ENCODE measurements at places on chromosomes 12 and 14.

GRCh38 chr14:104151566-104152245 lies 13.3 kb downstream of the KIF26A start:
- DNase-seq: no peak

- DNase-seq: peak; percentile 29
These were observed 34.1 kb downstream of the AP5M1 start for GRCh38 chr14:57302883-57303282.

GRCh38 chr12:50282721-50283228 lies 545 bp downstream of the LIMA1 start:
- DNase-seq: peak; percentile 39

DNA sequence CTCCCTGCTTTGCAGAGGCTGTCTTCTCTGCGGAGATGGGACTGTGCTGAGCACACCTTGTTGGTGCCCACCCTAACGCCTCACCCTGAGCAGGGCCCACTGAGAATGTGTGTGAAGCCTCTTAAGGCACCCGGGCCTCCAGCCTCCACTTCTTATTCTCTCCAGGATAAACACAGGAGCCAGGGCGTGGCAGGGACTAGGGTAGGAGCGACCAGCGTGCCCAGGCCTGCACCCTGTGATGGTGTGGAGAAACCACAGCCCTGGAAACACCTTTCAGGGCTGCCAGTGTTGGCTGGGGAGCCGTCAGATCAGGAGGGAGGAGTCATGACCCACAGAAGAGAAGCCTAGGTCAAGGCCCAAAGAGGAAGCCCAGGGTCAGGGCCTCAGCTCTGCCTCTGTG lies 41.3 kb downstream of the VDR start:
- DNase-seq: no peak

DNA sequence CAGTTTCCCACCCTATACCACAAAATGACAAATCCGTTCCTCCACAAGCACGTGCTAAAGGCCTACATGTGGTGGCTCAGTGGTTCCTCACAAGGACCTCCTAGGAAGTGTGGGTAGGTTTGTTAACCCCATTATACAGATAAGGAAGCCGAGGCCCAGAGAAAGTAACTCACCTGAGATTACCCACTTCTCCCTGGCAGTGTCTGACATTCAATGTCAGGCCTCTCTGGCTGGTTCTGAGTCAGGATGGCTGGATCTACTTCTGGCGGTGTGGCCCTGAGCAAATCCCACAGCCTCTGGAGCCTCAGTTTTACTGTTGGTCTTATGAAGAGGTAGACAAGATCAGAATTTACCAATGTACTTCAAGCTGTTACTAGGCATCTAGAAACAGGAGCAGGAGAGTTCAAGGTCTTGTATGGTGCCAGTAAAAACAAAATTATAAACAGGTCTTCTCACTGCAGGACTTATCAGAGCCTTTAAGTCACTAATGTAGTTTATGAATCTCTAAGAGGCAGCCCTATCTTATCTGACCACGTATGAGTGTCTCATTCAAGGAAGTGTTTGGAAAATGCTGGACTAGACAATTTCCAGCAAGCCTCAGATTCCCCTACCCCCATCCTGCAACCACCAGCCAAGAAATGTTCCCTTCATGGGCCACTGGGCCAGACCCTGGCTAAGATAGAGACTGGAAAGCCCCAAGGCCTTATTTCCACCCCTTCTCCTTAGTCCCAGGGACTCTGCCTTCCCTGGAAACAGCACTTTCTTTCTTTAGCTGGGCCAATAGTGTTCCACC lies 4.2 kb downstream of the HSPB8 start:
- DNase-seq: no peak

DNA sequence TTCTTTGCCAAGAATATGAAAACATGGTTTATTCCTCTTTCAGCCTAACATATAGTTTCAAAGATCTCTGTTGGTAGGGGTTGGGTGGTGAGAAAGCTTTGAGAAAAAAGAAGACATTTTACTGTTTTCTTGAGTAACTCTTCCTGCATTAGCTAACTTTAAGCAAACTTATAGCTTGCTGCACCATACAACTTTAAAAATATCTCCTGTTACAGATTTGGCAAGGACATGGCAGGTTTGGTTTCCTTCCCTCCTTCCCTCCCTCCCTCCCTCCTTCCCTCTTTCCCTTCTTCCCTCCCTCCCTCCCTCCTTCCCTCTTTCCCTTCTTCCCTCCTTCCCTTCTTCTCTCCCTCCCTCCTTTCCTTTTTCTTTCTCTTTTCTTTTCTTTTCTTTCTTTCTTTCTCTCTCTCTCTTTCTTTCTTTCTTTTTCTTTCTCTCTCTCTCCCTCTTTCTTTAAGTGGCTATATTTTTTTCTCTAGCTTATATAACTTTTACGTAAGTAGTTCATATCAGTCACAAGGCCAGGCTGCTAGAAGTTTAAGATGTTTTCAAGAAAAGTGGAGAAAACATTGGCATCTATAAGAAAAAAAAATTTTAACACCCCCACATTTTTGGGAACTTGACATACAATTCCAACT lies 26.0 kb upstream of the ANO6 start:
- DNase-seq: no peak

DNA sequence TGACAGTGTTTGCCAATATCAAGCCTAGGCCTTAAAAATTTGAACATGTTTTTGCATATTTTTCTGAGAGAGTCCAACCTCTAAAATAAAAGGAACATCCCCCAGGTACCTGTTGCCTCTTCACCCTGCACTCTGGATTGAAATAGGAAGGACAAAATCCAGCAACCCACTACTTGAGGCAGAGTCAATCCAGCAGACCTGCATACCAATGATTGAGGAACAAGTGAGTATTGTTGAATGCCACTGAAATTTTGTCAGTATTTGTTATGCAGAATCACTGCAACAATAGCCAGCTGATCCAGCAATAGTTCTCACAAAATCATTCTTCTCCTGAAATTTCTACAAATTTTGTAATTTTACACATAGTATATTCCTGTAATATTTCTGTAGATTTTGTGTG lies 460.6 kb upstream of the FOXG1 start:
- DNase-seq: no peak

GRCh38 chr12:10131111-10131690 lies 1.2 kb upstream of the CLEC7A start:
- no peak for DNase-seq

- no peak for DNase-seq
These were observed 10.1 kb downstream of the AKAP6 start for GRCh38 chr14:32339188-32339587.

DNA sequence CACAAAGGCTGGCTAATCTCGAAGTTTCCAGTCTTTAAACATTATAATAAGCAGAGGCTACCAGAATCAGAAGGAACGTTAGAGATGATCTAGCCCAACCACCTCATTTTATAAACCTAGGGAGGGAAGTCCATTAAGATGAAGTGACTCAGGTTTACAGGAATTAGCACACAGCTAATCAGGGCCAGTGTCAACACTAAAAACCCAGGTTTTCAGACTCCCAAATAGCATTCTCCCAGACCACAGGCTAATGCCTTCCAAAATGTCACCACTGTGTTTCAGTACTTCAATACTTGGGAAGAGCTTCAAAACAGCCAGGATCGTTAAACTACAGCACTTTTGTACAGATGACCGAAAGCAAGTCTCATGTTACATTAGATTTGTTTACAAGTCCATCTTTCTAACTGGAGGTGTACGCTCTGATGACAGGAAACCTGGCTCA lies 89.2 kb downstream of the FOXN3 start:
- peak; percentile 60 for DNase-seq

- no peak for DNase-seq
These were observed 45.1 kb downstream of the SAV1 start for GRCh38 chr14:50622978-50623377.

GRCh38 chr14:91284791-91285548 lies 40.5 kb upstream of the GPR68 start:
- no peak for DNase-seq

GRCh38 chr14:75497191-75497590 lies 25.1 kb upstream of the BATF start:
- DNase-seq: no peak

GRCh38 chr12:31650918-31651317 lies 8.6 kb upstream of the ETFBKMT start:
- DNase-seq: peak; percentile 25

DNA sequence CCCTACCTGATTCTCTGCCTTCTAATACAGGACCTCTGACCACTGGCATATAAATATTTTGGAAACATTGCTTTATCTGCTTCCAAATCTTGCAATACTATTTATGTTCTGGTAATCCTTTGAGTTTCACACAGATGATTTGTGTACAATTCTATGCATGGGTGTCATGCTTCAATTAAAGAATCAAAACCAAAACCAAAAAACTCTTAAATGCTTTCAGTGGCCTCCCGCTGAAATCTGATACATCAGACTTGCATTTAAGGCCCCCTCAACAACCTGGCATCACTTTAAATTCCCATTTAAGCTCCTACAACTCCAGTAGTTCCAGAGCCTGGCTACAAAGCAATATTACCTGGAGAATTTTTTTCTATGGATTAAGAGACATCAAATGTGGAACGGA lies 221.7 kb upstream of the NAV3 start:
- DNase-seq: no peak

- DNase-seq: no peak
These were observed 134.2 kb downstream of the RPS29 start for GRCh38 chr14:49451938-49452337.

GRCh38 chr12:11623382-11623781 lies 26.1 kb upstream of the ETV6 start:
- no peak for DNase-seq

- no peak for DNase-seq
These were observed 12.2 kb downstream of the TEDC1 start for GRCh38 chr14:105503296-105503640.

GRCh38 chr14:102568115-102568614 lies 24.3 kb upstream of the RCOR1 start:
- no peak for DNase-seq

GRCh38 chr14:97196336-97196735 lies 399.2 kb downstream of the VRK1 start:
- no peak for DNase-seq

GRCh38 chr12:106934277-106934676 lies 21.4 kb upstream of the TMEM263 start:
- DNase-seq: no peak
